Activated gamma-delta T cell (primary cell): ENCODE measurements at places on chromosomes 12 and 14.

- DNase-seq = no peak
Observed at GRCh38 chr12:109305547-109305946, 3.5 kb downstream of the FOXN4 start.

DNA sequence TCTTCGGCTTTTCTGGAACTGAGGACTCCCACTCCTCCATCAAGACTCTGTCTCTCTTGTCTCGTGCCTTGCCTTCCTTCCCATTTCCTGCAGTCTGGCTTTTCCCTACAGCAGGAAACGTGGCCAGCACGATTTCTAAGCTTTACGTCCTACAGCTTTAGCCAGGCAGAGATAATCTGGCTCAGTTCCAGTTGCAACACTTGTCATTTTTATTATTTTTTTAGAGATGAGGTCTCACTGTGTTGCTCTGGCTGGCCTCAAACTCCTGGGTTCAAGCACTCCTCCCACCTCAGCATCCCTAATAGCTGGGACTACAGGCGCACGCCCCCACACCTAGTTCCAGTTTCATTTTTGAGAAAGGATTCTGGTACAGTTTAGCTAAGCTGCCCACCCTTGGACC is 19.9 kb downstream of the CALM1 start:
- DNase-seq = no peak

- DNase-seq = no peak
Observed at GRCh38 chr14:65077318-65077717, 25.0 kb downstream of the MAX start.

GRCh38 chr12:130847112-130847511 is 8.1 kb upstream of the STX2 start:
- DNase-seq = no peak

GRCh38 chr12:108302403-108303311 is 36.5 kb downstream of the CMKLR1 start:
- no peak for DNase-seq

GRCh38 chr12:48165089-48165981 is 8.0 kb upstream of the ASB8 start:
- DNase-seq = no peak

DNA sequence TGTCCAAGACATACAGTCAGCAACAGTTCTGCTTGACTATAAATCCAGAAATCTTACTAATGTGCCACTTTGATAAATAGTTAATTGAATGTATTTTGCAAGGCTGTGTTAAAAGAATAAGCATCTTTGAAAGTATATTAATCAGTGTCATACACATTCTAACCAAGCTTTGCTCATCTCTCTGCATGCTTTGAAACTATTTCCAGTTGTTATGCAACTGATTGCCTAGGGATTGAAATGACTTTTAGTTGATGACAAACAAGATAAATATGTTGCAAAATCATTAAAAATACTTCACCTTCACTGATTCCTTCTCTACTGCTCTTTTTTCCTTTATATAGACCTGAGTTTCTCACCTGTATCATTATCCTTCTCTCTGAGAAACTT is 91.3 kb downstream of the AEBP2 start:
- DNase-seq = no peak

DNA sequence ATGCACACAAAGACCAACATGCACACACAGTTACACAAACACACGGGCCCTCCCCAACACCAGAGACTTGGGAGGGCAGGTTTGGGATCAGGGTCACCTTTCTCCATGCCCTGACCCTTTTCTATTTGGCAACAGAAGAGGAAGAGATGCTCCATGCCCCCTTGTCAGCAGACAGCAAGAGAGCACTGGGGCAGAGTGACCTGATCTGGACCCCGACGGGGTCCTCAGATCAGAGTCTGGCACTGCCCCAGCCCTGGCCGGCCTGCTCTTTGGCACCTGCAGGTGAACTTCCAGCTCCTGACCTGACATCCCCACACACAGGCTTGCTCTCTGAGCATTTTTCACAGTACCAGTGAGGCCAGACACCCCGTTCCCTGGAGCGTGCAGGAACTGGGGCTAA is 21.4 kb downstream of the ADCY6 start:
- no peak for DNase-seq

DNA sequence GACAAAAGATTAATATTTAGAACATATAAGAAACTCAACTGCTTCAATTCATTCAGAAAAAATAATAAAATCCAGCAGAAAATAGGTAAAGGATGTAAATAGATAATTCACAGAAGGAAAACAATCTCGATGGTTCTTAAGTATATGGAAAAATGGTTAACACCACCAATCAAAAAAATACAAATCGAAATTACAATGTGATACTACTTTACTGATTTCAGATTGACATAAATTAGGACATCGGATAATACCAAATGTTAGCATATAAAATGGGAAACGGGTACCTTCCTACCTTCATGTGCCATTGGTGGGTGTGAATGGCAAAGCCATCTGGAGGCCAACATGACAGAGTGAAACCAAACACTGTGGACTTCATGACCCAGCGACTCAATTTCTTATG is 1.6 kb upstream of the PPP4R4 start:
- no peak for DNase-seq

DNA sequence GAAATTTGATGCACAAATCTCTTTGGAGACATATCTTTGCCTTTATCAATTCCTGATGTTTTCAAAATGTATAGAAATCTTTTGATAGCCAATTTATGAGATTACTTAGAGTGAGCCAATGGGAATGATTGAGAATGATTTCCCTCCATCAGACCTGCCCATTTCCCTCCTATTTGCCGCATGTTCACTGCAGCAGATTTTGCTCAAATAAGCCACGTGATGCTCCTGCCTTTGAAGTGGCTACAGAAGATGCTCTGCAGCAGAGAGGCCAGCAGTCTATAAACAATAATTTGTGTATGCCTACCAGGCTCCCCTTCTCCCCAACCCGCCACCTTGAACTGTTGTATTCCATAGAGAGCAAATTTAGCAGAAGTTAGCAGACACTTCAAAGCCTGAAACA is 21.9 kb downstream of the WIF1 start:
- DNase-seq = no peak

GRCh38 chr12:90987101-90987500 is 17.7 kb downstream of the EPYC start:
- no peak for DNase-seq

DNA sequence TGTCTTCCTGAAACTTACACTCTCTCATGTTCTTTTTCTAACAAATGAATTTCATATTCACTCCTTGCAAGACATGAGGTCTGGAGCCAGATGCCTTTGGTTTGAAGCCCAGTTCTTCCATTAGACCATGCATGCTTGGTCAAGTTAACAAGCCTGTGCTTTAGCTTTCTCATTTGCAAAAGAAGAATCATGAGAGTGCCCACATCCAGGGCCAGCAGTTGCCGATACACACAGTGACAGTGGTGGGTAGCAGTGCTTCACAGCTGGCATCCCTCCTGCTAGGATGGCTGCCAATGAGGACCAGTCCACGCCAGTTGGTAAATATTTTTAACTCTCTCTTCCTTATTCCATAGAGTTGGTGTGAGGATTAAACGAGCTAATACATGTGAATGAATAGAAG is 163.1 kb downstream of the PHLDA1 start:
- no peak for DNase-seq

DNA sequence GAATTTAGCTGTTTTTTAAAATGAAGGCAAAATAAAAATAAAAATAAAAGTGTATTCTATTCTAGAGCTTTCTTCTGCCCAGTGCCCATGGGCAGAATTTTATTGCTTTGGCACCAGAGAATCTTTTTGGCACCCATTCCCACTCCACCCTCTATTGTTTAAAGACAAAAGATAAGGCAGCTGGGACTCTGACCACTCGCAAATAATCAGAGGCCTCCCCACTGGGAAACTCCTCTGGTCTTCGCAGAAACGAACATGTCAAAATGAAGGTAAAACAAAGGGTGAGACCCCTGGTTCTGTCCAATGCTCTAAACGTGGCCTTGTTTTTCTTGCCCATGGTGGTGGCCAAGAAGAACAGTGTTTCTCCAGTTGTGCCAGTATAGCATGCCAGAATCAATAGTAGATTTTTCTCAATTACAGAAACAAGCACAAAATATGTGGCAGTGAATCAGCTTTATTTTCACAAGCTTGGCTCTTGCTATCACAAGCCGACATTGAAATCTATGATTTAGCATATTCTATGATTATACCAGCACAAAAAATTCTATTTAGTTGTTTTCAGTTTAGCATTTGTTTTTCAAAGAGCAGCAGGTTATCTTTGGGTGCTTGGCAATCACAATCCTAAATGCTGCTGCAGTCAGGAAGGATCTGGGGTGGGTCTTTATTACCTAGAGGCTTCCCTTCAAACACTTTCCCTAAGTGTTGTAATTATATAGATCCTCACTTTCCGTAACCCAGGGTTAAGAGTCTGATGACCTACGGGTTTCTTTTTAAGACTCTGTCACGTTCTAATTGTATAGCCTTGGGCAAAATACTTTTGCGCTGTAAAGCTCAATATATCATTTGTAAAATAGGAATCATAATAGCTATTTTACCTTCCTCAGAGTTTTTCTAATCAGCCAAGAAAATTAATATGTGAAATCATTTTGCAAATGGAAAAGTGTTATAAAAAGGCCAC is 50.5 kb downstream of the KITLG start:
- DNase-seq = no peak

DNA sequence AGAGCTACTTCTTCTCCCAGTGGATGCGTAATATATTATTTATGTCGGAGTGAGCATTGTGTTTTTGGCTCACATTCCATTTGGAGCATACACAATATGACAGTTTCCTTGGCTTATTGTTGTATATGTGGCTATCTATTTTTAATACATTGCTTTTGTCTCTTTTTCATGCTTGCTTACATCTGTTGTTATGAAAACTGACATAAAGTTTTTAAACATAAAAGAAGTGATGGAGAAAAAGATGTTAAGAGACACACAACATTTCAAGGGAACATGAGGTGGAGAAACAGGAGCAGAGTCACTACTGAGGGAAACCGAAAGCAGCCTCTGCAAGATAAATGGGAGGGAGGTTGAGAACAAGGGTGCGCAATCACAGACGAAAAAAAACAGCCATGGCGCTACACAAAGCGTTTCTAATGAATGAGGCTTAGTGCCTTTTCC is 228.4 kb upstream of the NPAS3 start:
- DNase-seq = no peak

DNA sequence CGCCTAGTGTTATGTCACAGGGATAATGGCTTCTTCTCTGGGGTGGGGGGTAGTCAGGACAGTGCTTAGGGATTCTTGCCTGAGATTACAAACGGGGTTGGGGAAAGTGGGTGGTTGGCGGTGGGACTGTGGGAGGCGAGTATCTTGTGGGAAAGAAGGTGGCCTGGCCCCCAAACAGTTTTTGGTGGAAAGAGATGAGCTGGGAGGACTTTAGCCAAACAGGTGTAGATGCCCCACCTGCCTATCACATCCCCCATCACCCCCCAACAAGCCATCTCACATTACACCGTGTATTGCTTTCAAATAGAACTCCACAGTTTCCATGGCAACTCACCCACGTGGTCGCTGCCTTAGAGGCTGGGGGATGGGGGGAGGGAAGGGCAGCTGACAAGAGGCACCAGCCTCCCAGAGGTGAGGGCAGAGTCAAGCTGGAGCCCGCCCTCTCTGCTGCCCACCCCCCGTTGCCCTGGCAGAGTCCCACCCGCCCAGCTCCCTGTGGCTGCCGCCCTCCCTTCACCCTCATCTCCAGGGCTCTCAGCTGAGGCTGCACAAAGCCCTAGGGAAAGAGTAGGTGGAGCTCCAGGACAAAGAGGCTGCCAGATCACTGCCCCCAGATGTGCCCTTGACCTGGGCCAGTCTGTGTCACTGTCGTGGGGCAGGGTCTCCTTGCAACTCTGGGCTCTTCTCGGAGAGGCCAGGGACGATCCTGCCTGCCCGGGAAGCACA is 98.3 kb downstream of the LRRC74A start:
- DNase-seq = no peak

- DNase-seq = no peak
Observed at GRCh38 chr14:61872452-61872851, 110.2 kb downstream of the SNAPC1 start.

- no peak for DNase-seq
Observed at GRCh38 chr14:52380294-52380693, 66.2 kb downstream of the PTGER2 start.

- DNase-seq = no peak
Observed at GRCh38 chr12:56953314-56953713, 4.1 kb downstream of the RDH16 start.

DNA sequence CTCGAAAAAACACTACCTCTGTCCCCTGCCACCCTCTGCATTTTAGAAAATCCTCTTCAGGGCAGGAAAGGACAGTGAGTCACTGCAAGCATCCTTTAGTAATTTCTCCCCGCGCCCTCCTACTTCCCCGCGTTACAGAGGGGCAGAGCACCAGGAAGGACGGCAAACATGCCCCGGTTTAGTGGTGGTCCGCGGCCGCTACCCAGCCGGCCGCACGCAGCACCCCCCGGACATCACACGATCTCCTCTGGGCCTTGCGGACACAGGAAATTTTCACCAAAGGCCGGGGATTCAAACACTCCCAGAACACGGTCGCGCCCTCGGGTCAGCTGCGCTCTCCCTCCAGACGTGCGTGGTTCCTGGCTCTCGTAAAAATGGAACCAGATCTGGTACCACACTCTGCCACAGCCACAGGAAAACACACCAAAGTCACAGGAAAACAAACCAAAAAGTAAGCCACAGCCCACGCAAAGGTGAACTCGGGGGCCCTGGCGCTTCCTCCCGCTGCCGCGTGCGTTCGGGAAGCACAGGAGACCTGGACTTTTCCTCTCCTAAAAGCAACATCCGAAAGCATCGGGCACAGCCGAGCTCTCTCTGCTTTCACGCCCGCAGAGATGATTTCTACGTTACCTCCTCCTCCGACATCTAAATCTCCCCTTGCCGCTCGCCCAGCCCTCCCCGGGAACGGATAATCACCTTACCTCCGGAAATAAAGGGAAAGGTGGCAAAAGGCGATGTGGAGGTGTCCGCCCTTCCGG is 839 bp downstream of the SLC38A1 start:
- no peak for DNase-seq

DNA sequence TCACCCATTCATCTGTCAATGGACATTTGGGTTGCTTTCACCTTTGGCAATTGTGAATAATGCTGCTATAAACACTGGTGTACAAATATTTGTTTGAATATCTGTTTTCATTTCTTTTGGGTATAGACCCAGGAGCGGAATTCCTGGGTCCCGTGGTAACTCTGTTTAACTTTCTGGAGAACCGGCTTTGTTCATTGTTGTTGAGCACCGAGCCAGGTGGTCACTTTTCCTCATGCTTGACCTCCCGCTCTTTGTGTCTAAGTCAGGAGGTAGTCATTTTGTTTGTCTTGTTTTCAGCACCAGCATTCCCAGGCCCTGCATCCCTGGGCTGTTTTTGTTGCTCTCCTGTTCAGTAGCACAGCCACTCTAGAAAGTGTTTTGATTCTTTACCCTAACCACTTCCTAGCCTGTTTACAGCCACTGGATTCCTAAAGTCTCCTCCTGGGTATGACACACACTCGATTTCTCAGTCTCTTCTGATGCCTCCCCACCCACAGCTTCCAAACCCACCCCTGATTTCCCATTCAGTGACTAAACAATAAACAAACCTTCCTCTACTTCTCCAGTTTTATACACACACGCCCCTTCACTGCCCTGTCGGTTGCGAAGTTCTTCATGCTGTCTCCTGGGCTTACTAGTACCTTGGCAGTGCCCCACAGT is 37.9 kb downstream of the B4GALNT3 start:
- no peak for DNase-seq

GRCh38 chr14:59772233-59772632 is 98.3 kb downstream of the RTN1 start:
- DNase-seq = no peak

GRCh38 chr14:64573109-64573508 is 23.3 kb downstream of the PPP1R36 start:
- no peak for DNase-seq
